ENCODE measurements at places on chromosomes 11 and 22. TPM values are rescaled to one million over a fixed set of nuclear protein-coding genes. Genes with fewer than 3 reads are reported as not detected.

The CHRM1 gene
- not detected for polyA plus RNA-seq

The MOGAT2 gene
- polyA plus RNA-seq, result not detected

The NRIP3 gene
- polyA plus RNA-seq, result 1.4 TPM

- peak; percentile 61 for DNase-seq
These were observed 531 bp downstream of the PIM3 start for GRCh38 chr22:49961005-49961600.

- DNase-seq, result no peak
These were observed 362 bp downstream of the OR10A3 start for GRCh38 chr11:7941146-7941545.

- peak; percentile 56 for DNase-seq
These were observed 17.2 kb downstream of the TOB2 start for GRCh38 chr22:41429232-41429950.

DNA sequence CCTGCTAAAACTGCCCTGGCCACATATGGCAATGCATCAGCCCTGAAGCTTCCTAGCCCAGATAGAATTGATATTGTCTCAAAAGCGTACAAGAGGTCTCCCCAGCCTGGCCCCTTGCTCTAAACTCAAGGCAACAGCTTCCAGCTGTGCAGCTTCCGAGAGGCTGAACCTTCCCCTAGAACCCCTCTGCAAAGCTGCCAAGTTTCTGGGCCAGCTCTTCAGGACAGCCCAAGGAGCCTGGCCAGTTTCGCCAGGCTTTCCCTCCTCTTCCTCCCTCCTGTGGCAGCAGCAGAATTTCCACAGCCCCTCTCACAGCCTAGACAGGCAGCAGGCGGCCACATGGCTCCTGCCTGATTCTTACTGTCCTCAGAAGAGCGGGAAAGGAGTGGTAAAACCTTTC, 34.5 kb downstream of the NUMA1 start:
- no peak for DNase-seq

DNA sequence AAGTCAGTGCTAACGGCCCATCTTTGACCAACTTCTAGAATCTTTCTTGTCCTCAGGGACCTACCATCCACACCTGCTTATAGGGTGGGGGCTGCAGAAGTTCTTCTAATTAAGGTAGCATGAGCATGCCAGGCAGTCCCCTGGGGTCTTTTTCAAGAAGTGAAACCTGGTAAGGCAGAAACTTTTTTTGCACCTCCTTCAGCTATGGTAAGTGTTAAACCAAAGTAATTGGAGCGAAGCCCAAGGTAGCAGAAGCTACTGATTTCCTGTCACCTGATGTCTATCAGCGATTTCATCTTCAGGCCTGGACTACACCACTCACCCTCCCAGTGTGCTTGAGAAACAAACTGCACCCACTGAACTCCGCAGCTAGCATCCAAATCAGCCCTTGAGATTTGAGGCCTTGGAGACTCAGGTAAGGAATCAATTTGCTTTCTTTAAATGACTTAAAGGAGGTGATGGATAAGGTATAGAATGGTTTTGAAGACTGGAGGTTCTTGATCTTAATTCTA, at the start of gene MS4A1:
TSS of gene MS4A1 (plus strand) at position 317 of the 512 bp plus-strand sequence. CDS start 6,528 bp downstream, outside the sequence.
- no peak for DNase-seq

- DNase-seq, result no peak
These were observed 6.6 kb upstream of the BARX2 start for GRCh38 chr11:129368889-129369672.

All from mammary epithelial cell (primary cell).